ENCODE measurements at places on chromosomes 3 and 15. TPM values are rescaled to one million over a fixed set of nuclear protein-coding genes. Genes with fewer than 3 reads are reported as not detected.

- DNase-seq = no peak
Observed at GRCh38 chr3:105747696-105748095, 121.1 kb downstream of the CBLB start.

DNA sequence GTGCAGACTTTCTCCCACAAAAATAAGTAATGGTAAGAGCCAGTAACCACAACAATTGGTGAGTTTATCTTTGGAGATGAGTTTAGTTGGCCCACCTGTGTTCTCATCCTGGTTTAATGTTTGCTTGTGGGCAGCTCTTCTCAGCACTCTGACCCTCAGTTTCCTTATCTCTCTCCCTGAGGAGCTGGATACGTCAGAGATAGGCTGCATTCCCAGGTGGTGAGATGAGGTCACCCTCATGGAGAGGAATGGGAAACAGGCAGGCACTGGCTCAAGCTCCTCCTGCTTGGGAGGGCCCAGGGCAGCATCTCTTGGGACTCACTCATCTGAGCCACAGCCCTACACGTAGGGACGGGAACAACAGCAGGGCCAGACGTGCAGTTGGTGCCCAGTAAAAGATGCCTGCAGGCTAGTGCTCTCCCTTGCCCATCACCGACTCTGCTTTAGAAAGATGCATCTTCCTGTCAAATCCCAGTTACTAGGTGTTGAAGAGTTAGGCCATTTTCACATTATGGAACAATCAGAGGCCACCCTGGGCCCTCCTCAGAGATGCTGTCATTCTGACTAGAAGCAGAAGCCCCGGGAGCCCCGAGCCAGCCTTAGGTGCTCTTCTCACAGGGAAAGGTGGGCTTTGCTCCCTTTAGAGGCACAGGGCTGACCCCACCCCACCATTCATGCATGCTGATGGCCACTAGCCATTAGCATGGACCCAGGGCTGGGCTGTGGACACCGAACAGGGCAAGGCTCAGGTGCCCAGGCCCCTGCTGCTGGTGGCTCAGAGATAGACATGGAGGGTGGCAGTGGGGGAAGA lies 59.7 kb downstream of the GRIP2 start:
- DNase-seq = peak; percentile 57

Gene TGM5
- total RNA-seq = not detected

DNA sequence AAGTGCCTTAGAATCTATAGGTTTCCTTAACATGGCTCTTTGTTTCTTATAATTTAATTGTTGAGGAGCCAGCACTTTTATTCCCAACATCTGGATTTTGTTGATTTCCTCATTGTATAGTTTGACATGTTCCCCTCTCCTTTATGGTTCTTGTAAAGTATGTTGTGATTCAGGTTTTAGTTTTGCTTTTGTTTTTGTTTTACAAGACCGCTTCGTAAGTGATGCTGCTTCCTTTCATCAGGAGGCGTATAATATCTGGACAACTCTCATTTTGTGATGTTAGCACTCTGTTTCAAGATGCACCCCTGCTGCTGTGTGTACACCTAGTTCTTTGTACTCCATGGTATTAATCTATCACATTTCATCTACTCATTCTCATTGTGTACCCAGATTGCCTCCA lies 48.7 kb downstream of the SLC49A4 start:
- DNase-seq = no peak

DNA sequence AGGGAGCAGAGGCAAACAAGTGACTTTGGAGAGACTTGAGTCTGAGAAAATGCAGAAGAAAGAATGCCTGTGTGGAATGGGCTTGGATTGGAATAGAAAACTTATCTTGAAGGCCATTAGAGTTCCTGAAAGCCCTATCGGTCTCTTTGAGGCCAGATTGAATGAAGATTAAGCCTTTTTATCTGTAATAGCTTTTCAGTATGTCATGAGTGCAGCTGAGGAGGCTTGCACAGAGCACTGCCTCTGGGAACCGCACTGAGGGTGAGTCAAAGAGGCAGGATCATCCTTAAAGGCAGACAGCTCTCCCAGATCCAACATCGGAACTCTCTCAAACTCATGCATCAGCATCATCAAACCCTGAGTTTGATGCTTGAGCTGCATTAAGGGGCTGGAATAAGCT lies 515.2 kb downstream of the NTRK3 start:
- no peak for DNase-seq

Gene VWA5B2
- not detected for total RNA-seq

GRCh38 chr3:46866720-46867549 lies 3.7 kb upstream of the MYL3 start:
- peak; percentile 58 for DNase-seq

- no peak for DNase-seq
Observed at GRCh38 chr3:53083949-53084309, 38.1 kb upstream of the SFMBT1 start.

DNA sequence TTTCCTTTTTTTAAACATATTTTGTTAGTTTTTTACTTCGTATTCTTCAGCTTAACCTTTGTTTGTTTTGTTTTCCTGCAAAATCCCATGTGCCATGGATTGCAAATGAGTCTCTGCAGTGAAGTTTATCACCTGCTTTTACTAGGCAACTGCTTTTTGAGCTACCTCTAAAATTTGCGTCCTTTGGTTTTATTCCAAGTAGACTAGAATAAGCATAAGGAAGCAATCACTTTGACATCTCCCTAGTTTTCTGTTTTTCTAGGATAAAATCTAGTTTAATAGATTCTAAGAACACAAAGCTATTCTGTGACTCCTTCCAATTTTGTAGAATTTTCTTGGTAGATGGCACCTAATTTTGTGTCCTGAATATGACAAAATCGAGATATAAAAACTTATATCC lies 1059.2 kb downstream of the OTOL1 start:
- no peak for DNase-seq

DNA sequence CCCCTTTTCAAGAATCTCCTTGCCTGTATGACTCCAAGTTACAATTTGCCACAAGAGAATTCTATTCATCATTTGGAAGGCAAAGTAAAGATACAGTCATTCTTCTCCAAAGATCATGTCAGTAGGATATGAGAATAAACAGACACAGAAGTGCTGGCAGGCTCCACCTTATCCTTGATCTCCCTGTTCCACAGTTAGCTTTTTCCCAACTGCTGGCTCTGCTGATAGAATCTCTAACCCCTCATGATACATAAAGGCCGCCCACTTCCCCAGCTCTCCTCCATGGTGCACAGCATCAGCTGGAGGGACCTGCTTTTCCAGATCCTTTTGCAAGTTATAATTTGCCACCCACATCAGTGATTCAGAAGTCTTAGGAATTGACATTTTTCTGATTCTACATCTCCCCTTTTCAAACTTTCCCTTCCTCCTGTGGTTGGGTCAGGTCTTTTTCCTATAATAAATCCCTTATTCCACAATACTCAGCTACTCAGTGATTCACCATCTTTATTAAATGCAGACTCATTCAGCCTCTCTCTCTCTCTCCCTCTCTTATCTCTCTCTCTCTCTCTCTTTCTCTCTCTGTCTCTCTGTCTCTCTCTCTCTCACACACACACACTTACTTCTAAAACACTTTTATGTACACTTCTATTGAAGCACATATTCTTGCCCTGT lies 465.4 kb downstream of the GBE1 start:
- DNase-seq = no peak

DNA sequence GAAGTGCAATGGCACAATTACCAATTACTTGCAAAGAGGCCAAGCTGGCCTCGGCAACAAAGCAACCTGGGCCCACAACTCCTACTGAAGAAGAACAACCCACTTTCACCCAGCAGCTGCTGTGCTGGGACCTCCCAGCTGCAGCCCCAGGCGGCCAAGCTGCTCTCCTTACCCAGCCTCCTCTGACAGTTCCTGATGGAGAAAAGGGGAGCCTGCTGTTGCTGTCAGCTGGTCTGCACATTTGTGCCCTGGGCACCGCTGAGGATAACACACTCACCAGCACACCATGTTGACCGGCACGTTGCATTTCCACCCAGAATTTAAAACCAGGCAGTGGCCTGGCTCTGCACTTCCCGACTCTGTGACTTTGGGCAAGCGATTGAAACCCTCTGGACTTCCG lies 33.6 kb downstream of the SSUH2 start:
- no peak for DNase-seq

- no peak for DNase-seq
Observed at GRCh38 chr3:139933766-139934165, 1.2 kb upstream of the CLSTN2 start.

Gene CHRD
- 0.11 TPM for total RNA-seq

- DNase-seq = no peak
Observed at GRCh38 chr3:188523291-188523690, 369.3 kb downstream of the LPP start.

GRCh38 chr3:131361464-131362421 lies 19.8 kb upstream of the NUDT16 start:
- DNase-seq = no peak

- peak; percentile 59 for DNase-seq
Observed at GRCh38 chr3:52144034-52144795, 10.0 kb downstream of the POC1A start.

DNA sequence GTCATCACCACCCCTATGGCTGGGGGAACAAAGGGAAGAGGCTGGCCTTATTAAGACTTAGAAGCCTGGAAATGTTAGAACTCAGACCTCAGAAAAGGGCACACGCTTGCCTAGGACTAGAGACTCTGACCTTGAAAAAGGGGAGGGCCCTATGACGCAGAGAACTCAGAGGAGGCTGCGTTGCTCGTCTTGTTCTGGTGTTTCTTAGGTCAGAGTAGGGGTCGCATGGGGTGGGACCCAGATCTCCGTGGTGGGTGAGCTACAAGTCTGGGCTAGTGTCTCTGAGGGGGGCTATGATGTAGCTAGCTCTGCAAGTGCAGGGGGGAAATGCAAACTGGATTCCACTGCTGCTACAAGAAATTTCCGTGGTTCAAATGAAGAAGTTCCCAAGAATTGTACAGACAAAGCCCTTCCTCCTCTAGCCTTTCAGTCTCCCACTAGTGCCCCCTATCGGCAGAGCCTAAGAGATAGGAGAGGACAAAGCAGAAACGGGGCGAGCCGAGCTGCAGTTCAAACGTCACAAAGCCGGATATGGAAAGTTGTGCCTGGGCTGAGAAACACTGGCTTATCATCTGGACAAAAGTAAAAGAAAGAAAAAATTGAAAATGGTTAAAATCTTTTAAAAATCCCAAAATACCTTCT lies 392.9 kb upstream of the ROBO2 start:
- DNase-seq = peak; percentile 49

Gene DISP2
- 0.51 TPM for total RNA-seq

- peak; percentile 23 for DNase-seq
Observed at GRCh38 chr15:27956285-27956684, 142.8 kb downstream of the OCA2 start.

- DNase-seq = no peak
Observed at GRCh38 chr15:36335659-36336058, 243.8 kb upstream of the CDIN1 start.

Gene SAXO2
- 11.0 TPM for total RNA-seq

- no peak for DNase-seq
Observed at GRCh38 chr3:188927971-188928370, 243.8 kb upstream of the TPRG1 start.

DNA sequence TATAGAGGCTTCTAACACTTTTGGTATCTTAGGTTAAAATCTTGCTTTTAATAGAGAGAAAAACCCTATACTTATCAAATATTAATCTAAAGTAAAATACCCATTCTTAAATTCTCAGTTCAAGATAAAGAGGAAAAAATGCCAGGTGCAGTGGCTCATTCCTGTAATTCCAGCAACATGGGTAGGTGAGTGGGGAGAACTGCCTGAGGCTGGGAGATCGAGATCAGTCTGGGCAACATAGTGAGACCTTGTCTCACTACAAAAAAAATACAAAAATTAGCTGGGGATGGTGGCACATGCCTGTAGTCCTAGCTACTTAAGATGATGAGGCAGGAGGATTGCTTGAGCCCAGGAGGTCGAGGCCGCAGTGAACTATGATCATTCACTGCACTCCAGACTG lies 135.8 kb downstream of the CLASP2 start:
- no peak for DNase-seq

GRCh38 chr3:171116824-171117395 lies 90.4 kb upstream of the SLC2A2 start:
- no peak for DNase-seq

Gene ZDHHC23
- total RNA-seq = 6.0 TPM

Gene SUCNR1
- total RNA-seq = not detected

- no peak for DNase-seq
Observed at GRCh38 chr3:185865247-185865646, 40.4 kb upstream of the IGF2BP2 start.

Gene CA12
- total RNA-seq = 5.0 TPM

Gene RPL39L
- 44.2 TPM for total RNA-seq

Gene CHRNB4
- total RNA-seq = not detected

GRCh38 chr15:95937128-95937528 lies 393.4 kb upstream of the NR2F2 start:
- DNase-seq = no peak

Gene PLCB2
- total RNA-seq = 1.3 TPM

GRCh38 chr3:194982472-194982871 lies 288.5 kb downstream of the XXYLT1 start:
- DNase-seq = no peak

GRCh38 chr15:90588427-90588826 lies 58.7 kb downstream of the CRTC3 start:
- DNase-seq = peak; percentile 22

GRCh38 chr15:99084965-99085364 lies 19.9 kb upstream of the SYNM start:
- DNase-seq = no peak

All from Daoy (cell line).